Left ventricle myocardium superior (tissue), 1 donor: ENCODE measurements at places on chromosomes 1 and 21.

- DNase-seq = no peak
Observed at GRCh38 chr1:54159733-54160316, 7.0 kb upstream of the CDCP2 start.

GRCh38 chr21:37828556-37828955 is 87.7 kb downstream of the KCNJ6 start:
- DNase-seq = no peak

GRCh38 chr1:192814805-192815204 is 6.0 kb downstream of the RGS2 start:
- DNase-seq = no peak

DNA sequence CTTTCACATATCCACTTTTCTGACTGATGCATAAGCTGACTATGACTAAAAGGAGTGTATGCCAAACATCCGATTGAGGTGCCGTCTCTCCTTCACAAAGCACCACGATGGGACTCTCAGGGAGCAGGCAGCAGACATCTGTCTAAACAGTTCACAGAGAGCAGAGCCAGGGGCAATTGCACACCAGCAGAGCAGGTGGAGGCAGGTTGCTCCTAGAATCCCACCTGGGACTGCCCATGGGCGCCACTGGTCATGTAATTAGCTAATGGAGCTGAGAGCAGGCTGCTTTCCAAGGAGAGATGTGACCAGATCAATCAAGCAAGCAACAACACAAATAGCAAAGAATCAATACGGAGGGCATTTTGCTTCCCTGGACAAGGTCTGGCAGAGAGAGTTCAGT is 30.5 kb upstream of the COA6 start:
- DNase-seq = no peak

DNA sequence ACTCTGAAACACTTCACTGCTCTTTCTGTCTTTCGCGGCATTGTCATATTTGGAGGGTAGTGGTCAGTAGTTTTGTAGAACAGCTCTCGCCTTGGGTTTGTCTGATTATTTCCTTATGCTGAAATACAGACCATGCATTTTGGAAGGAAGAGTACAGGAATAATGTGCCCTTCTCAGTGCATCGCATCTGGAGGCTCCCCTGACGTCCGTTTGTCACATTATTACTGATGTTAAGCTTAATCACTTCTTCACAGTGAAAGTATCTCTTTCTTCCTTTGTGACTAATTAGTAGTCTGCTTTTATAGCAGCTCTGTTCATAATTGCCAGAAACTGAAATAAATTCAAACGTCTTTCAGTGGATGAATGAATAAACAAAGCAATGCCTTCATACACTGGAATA is 85.7 kb upstream of the CXADR start:
- DNase-seq = no peak

- no peak for DNase-seq
Observed at GRCh38 chr21:16676391-16676790, 836.5 kb upstream of the CXADR start.

DNA sequence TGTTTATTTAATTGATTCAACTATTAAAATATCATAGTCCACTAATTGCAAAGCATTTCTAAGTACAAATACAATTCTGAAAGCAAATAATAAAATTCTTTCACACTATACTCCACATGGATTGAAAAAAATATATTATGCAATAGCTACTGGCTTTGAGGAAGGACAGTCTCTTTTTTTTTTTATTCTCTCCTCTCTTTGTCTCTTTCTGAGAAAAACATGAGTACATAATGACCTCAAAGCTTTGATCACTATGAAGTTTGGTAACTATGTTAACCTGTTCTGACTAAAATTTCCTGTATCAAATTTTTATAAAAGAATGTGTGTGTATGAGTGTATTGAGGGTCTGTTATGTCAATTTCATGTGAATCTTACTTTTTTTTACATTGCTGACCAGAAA is 96.2 kb downstream of the RGS2 start:
- no peak for DNase-seq

DNA sequence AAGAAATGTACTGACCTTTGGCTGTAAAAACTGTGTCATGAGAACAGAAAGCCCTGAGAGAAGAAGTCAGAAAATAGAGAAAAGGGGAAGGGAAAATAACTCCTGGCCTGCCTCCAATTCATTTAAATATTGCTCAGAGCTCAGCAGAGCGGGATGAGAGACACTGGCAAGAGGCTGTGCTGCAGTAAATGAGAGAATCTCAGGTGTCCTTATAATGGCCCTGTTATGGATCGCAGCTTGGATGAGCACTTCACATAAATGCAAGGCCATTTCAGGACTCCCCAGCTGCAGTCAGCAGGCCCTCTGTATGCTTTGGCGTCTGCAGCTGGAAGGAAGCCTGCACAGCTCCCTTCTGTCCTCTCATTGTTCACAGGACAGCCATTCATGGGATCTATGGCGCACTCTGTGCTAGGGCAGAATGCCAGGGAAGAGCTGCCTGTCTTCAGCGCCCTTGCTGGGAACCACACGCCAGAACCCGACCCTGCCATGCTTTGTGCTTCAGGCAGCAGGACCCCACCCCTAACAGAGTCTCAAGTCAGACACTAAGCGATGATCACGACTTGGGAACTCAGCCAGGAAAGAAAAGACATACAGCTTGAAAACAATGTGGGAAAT is 20.7 kb upstream of the ABCB10 start:
- peak; percentile 70 for DNase-seq

DNA sequence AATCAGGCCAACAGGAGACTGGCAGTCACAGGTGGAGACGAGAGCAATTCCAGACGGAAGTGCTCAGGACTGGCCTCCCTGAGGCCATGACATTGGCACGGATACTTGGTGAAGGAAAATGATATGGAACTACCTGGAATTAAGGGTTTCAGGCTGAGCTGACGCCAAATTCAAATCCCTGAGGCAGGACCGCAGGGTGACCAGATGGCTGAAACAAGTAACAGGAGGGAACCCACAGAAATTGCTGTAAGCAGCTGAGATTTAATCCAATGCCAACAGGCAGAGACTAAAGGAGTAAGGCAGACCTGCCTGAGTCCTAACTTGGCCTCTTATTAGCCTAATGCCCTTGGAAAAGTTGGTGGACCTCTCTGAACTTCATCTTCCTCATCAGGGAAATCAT is 76.2 kb downstream of the ERG start:
- no peak for DNase-seq

DNA sequence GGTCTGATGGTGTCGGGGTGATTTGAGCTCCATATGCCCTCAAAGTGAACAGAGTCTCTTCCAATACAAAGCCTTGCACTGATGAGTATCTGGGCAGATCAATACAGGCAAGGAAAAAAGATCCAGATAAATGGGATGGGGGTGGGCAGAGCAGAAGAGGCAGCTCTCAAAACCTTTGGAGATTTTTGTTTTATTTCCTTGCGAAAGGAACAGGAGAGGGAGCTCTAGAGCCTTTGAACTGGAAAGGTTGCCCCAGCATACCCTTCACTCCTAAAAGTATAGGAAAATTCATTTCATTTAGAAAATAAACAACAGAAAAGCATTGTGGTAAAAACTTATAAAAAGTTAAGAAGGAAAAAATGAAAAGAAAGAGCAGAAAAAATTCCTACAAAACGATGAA is 31.4 kb upstream of the OLIG2 start:
- DNase-seq = no peak

DNA sequence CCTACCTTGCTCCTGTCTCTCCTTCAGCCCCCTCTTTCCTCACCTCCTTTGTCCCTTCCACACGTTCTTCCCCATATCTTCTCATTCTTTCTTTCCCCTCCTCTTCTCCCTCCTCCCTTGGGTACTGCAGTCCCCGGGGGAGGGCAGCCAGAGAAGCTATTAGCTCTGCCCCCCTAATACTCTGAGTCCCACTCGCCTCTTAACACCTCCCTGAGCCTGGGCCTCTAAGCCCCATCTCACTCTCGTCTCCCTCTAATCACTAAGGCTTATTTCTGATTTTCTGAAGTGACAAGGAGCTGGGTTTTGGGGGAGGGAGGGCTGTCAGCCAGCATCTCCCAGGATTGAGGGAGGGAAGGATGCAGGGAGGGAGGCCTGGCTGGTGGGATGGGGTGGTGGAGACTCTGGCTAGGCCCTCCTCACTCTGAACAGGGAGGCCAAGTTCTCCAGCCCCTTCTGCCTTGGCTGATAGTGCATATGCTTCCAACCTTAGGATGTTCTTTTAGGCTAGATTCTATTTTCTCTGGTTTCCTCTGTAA is 25.6 kb upstream of the DMBX1 start:
- DNase-seq = no peak

DNA sequence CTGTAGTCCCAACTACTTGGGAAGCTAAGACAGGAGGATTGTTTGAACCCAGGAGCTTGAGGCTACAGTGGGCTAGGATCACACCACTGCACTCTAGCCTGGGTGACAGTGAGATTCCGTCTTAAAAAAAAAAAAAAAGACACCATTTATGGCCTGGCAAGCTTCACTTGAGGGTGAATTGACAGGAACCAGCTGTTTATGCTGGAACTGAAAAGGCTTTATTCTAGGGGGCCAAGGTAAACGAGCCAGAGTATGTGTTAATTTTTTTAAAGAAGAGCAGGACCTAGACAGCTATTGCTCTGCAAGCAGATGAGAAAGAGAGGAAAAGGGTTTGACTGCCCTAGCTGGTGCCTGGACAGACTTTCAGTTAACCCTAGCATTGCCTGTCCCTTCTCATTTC is 37.0 kb downstream of the S100A6 start:
- no peak for DNase-seq

DNA sequence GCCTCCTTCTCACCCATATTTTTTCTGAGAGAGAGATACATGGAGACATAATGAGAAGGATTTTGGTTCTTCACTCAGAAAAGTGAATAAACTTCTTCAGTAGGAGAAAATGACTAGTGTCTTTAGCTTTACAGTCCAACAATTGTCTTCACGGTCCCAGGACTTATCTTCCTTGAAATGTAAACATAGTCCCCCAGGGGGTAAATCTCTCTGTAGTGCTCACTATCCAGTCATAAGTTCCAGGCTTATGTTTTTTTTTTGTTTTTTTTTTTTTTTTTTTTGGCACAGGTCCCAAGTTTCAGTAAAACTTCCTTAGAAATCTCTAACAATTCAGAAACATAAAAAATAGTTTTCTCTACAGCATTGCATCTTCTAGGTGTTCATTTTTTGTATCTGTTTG is 890.2 kb upstream of the B3GALT2 start:
- no peak for DNase-seq

GRCh38 chr1:111538343-111539025 is 35.1 kb upstream of the ADORA3 start:
- no peak for DNase-seq

DNA sequence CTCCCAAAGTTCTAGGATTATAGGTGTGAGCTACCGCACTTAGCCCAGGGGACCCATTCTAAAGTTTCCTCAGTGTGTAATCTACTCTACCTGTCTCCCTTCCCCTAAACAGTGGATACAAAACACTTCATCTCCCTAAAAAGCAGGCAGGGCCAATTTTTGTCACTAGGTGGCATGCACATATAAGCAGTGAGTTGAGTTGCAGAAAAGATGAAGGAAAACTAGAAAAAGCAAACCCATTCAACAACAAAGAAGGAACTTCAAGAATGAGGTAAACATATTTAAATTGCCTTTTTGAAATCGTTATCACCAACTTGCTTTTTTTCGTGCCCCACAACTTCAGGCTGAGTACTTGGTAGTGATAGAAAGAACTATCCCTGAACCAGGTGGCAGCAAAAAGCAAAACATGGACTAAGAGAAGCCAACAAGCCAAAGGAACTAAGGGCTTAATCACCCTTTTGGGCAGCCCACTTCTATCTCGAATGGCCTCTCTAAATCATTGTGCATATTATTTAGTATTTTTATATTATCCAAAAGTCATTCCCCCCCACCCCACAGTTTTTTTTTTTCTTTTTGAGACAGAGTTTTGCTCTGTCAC is 19.7 kb upstream of the ALDH9A1 start:
- no peak for DNase-seq

DNA sequence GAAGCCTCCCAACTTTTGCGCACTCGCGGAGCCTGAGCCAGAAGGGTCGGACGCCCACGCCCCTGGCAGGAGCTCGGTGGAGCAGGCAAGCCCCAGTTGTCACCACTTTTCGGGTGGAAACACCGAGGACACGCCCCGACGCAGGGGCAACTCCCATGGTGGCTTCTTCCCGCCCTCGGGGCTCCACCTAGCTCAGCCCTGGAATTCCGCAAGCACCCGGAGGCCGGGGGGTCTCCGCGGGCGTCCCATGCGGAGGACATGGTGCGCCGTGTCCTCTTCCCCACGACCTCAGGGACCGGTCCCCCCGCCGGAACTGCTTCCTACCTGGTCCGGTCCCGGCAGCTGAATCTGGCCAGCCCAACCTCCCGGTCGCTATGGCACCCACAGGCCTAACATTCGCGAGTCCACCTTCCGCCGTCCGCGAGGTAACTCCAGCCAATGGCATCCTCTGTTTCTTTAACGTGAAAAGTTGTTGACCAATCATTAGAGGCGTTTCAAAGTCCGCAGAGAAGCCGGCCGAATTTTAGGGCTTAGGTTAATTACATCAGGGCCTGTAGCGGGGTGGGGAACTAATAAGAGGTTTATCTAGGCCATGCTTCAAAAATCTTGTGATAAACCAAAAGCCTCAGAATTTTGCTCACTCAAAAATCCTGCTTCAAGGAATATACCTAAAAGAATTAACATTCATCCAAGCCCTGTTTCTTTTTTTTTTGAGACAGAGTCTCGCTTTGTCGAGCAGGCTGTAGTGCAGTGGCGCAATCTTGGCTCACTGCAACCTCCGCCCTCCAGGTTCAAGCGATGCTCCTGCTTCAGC is at the start of gene STPG1:
TSS of gene STPG1 (minus strand) at position 433 of the 814 bp plus-strand sequence. CDS start 12,394 bp downstream, outside the sequence.
- DNase-seq = peak; percentile 85

DNA sequence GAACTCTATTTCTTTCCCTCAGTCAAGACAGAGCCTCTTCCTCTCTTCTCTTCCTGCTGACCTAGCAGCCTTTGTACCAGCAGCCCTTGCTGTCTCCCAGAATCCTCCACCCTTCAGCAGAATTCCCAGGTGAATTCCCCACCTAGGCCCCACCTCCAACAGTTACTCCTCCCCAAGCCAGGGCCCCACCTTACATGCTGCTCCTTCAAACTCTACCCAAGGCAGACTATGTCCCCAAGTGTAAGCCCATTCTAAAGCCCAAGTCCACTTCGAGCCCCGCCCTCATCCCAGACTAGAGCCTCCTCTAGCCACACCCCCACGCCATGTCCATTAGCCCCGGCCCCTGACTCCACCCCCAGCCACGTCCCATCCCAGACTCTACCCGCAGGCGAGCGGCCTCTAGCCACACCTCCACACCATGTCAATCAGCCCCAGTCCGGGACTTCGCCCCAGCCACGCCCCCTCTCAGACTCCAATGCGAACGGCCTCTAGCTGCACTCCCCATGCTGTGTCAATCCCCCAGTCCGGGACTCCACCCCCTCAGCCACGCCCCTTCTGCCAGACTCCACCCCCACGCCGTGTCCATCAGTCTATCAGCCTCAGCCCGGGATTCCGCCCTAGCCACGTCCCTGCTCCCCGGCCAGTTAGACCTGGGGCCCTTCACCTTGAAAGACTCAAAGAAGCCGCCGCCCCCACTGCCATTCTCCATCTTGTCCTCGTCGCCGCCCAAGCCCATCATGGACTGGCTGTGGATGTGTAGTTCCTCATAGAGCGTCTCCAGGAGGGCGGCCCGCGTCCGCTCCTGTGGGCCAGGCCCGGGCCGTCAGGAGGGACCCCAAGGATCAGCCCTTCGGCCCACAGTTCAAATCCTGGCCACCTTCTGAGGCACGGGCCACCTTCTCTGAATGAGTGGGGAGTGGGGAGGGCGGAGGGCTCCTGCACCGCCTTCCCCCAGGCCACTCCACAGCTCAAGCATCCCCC is 61.3 kb downstream of the RAP1GAP start:
- DNase-seq = peak; percentile 76

GRCh38 chr1:99236756-99237155 is 27.5 kb upstream of the PLPPR4 start:
- DNase-seq = no peak
